Uterus (tissue), 4 donors: ENCODE measurements at places on chromosomes 3 and 15. TPM values are rescaled to one million over a fixed set of nuclear protein-coding genes. Genes with fewer than 3 reads are reported as not detected.

The PRR20G gene
- not detected for total RNA-seq

The CNBP gene
- 421 TPM for total RNA-seq

DNA sequence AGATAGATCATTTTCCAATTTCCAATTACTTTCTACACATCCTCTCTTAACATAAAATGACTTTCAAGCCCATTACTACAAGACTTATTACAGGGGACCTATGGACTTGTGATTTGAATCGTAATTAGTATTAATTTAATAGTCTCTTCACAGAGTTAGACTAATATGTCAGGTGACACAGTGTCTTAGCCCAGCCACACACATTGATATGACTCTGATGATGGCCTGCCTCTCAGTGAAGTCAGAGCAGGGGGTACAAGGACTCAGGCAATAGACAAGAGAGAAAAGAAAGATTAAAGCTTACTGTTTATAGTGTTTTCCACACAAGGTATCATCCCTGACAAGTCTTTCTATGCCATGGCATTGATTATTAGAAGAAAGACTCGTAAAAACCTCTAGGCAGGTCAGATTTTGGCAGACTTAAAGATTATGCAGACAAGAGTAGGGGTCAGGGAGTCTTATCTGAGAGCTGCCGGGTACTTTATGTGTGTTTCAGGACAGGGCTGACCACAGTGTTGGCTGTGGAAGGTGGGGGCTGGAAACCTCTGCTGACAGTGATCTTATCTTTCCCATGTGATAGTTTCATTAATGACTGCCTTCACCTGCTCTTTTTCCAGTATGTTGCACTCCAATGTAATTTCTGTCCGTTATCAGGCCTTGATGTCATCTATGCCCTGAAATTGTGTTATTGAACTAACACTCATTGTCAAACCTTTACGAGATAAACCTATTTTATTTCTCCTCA is 50.1 kb downstream of the B3GALNT1 start:
- no peak for DNase-seq

DNA sequence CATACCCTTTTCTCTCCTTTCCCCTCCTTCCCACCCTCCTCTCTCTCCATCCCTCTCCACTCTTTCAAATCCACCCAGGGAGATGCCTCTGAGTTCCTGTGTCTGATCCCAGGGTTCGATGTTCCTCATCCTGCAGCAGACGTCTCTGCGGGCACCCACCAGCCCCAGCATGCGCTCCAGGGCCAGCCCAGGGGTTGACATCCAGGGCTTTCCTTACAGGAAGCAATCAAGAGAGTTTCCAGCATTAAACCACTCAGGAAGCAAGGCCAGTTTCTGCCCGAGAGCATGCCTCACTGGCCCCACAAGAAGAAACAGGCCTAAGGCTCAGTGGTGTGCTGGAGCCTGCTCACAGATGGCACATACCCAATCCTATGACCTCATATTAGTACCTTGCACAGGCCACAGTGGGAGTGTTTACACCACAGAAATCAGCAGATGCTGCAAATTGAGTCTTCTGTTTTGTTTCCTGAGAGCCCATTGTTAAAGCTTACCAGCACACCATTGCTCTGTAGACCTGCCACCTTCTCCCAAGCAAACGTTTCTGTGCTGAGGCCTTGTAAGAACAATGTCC is 13.2 kb downstream of the SLC6A1 start:
- no peak for DNase-seq
